Stromal cell of bone marrow (primary cell): ENCODE measurements at places on chromosomes 2 and 18.

- DNase-seq = peak; percentile 79
Measured at GRCh38 chr2:180722551-180723239, 257.7 kb upstream of the UBE2E3 start.

DNA sequence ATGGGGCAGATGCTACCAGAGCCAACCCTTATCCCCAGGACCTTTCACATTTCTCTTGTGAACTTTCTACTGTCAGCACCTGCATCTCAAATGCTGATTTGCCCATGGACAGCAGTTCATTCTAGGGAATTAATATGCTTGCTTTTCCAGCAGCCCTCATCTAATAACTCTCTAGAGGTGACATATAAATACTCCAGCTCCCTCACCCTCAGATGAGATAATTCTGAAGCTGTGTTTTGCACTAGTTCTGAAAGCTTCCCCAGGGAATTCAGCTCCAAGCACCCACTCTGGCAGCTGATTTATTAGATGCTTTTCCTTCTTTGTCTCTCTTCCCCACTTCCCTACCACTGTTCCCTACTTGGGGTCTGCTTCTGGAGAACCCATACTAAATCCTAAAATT, 62.1 kb downstream of the PLCL1 start:
- DNase-seq = no peak

DNA sequence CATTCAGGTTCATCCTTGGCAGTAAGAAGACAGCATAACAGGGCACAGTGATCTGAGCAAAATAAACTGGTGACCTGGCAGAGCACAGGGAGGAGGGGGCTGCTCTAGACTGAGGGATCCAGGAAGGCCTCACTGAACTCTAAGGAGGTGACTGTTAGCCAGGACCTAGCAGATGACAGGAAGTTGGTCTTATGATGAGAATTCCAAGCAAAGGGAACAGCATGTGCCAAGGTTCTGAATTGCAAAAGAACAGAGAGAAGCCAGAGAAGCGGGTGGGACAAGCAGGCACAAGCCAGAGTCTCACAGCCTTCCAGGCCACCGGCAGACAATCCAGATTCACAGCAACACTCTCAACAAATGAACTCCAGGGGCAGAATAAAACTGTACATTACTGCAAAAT, 152.7 kb upstream of the PTPRM start:
- no peak for DNase-seq

- no peak for DNase-seq
Measured at GRCh38 chr18:25459814-25460213, 107.8 kb upstream of the ZNF521 start.

GRCh38 chr2:239271882-239272281, 128.9 kb downstream of the HDAC4 start:
- no peak for DNase-seq

DNA sequence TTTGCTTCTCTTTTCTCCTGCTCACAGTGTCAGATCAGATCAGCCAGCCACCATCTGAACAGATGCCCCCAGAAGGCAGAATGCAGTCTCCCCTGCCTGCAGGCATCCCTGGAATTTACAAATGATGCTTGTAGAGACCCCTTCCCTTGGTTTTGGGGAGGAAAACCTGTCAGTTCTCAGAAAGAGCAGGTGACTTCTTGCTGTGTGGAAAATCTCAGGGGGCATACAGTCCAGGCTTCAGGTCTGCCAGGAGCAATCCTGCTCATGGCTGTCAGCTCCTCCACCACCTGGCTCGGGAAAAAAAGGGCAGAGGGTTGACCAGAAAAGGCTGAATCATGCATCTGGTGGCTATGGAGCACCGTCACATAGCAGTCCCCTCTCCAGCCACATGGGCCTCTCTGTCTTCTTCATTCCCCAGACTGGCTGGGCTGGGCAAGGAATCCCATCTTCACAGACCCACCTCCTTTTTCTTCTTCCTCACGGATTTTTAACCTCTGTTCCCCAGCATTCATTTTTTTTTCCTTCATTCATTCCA, 107.0 kb downstream of the KCNF1 start:
- no peak for DNase-seq

- no peak for DNase-seq
Measured at GRCh38 chr2:72956050-72956395, 38.7 kb downstream of the EMX1 start.
